ENCODE measurements at places on chromosomes 7 and 10.

- DNase-seq = no peak
These were observed 169.3 kb downstream of the MAGI2 start for GRCh38 chr7:79284211-79284610.

DNA sequence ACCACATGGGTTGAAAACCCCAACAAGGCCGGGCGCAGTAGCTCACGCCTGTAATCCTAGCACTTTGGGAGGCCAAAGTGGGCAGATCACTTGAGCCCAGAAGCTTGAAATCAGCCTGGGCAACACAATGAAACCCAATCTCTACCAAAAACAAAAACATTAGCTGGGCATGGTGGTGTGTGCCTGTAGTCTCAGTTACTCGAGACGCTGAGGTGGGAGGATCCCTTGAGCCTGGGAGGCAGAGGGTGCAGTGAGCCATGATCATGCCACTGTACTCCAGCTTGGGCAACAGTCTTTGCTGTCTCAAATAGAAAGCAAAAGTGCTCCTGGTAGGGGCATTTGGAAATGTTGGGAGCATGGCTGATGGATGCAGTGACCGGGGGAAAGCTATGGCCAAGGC, 209.6 kb upstream of the PLXNA4 start:
- no peak for DNase-seq

DNA sequence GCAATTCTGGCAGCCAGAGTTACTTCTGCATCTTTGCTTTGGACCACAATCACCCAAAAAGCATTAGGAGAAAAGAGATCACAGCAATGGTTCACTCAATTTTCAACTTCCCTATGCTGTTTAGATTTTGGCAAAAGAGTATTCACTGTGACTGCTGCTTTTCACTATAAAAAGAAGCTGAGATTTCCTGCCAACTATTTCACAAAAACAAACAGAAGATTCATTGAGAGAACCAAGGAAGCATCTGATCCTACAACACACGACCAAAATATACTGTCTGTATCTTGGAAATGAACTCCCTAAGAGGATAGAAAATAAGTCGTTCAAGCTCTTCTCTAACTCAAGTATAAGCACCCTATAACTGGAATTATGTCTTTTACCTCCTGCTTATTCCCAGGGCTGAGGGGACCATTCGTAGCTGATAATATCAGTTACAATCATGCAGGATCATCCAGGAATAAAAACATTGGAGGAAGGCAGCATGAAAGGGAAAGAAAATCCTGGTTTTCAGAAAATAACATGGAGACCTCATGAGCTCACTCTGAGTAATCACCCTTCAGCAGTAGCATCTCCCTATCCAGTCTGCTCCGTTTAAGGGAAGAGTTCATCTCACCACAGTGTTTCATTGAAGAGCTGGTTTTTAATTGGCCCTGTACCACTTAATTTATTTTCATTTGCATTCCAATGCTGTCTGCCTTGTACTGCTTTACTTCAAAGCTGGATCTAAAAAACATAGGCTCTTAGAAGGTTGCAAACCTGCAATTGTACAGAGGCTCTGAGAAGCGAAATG, 256.2 kb downstream of the PAXIP1 start:
- DNase-seq = no peak

GRCh38 chr10:65491799-65492198, 1434.0 kb upstream of the LRRTM3 start:
- no peak for DNase-seq

DNA sequence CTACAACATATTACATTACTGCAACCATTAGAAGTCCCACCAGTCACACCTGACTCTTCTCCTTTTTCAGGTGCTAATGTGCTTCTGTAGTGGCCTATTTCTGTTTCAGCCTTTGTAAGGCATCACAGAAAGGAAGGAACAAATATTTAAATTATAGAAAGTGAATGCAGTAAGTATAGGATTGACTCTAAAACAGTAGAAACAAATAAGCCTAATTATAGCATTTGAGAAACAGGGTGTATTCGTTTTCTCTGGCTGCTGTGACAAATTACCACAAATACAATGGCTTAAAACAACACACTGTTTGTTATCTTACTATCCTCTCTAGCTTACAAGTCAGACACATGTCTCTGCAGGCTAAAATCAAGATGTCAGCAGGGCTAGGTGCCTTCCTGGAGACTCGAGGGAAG, 69.4 kb downstream of the CCSER2 start:
- DNase-seq = no peak

DNA sequence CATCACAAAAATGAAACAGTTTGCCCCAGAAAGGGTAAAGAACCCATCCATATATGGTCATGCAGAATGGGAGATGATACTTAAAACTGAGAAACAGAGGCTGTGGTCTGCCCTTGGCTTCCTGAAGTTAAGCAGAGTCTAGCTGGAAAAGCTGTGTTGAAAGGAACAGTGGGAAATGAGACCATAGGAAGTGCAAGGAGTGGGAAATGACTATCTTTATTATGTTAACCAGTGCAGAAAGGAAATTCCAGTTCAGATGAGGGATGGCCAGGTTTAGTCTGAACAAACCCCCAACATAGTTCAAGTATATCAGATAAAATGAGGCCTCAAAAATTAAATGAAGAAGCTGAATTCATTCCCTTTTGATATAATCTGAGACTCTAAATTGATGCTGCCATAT, 112.2 kb upstream of the TARP start:
- no peak for DNase-seq

- DNase-seq = no peak
These were observed 32.6 kb downstream of the ARHGAP21 start for GRCh38 chr10:24690961-24691512.

DNA sequence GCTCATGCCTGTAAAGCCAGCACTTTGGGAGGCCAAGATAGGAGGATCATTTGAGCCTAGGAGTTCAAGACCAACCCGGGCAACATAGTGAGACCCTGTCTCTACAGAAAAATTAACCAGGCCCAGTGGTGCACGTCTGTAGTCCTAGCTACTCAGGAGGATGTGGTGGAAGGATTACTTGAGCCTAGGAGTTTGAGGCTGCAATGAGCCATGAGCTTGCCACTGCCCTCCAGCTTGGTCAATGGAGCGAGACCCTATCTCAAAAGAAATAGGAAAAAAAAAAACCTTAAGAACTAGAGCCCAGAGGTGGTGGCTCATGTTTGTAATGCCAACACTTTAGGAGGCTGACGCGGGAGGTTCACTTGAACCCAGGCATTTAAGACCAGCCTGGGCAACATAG, 2.2 kb downstream of the STRA8 start:
- no peak for DNase-seq

DNA sequence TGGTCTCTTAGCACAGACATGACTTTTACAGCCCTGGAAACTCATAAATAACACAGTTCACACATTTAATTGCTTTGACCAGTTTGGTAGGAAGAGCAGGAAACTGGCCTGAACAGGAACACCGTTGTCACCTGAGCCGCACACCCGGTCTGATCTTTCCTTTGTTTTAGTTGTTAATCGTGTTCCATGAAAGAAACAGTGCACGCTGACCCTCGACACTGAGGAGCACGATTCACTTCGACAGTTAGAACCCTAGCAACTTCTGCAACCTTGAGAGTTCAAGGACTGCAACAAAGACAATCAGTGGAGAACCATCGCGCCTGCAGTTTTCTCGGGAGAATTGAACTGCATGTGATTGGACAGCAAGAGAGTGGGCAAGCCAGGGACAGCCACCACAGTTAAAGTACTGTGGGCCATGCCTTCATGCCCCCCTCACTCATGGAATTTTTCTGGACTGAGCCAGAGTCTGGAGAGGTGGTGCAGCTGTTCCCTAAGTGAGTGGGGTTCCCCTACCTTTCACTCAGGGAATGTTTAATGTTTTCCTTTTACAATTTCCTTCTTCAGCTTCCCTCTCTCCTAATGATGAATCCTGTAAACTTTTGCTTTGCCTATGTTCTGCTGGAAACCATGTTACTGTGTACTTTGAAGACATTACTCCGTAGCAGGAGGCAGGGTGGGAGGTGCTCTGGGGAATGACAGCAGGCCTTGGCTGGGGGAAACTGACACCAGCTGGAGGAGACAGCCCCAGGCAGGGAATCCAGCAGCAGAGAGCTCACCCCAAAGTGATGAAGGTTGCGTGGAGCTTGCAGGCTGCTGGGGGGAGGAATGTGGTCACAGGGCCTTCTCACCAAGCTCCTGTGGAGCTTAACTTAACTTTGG, 198.7 kb downstream of the ZNF438 start:
- no peak for DNase-seq

All from stimulated activated CD4-positive, alpha-beta T cell treated with anti-CD3 and anti-CD28 coated beads, Interleukin-1b, Interleukin-23, amount 100 ng/mL, for 4 hours (primary cell).